ENCODE measurements at places on chromosomes 2 and 18.

DNA sequence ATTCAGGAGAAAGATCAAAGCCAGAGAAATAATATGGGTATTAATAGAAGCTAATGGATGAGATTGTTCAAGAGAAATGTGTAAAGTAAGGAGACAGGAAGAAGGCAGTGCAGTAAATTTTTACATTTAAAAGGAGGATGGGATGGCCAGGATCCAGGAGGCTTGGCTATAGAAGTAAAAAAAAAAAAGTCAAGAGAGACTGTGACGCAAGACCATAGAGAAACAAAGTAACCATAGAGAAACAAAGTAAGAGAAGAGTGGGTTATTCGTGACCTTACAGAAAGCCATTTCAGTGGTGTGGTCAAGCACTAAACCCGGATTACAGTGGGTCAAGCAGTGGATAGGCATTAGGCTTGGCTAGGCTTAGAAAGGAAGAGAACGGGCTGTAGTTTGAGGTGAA is 10.5 kb upstream of the FAM171B start:
- no peak for DNase-seq

DNA sequence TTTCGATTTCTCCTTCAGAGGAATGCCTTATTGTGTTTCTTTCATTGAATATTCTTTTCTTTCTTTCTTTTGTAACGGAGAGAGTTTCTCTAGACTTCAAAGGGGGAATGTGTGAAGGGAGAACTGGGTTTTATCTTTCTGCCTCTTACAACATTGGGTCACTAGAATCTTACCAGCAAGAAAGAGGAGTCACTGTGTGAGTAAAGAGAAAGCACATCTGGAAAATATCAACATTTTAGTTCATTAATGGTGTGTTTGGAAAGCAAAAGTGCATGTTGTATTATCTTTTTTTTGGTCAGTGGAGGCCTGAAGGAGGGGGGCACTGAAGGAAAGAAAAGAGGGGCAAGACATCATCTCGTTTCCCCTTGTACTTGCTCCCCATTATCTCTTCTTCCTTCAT is 86.6 kb upstream of the THOC1 start:
- no peak for DNase-seq

GRCh38 chr2:240574386-240575100 is 6.3 kb downstream of the RNPEPL1 start:
- DNase-seq, result no peak

- DNase-seq, result no peak
Observed at GRCh38 chr2:99644419-99644787, 154.6 kb upstream of the REV1 start.

DNA sequence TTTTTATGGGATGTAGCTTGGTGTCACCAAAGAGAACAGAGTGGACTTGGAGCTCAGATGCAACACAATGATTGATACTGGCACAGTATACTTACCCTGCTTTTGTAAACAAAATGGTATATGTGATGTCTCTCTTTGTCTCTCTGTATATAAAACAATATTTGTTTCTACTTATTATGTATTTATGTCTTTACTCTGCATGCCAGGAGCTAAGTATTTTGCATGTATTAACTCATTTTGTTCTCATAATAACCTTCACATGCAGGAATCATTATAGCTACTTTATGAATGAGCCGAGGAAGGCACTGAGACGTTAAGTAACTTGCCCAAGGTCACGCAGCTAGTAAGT is 27.9 kb upstream of the CASP8 start:
- no peak for DNase-seq

DNA sequence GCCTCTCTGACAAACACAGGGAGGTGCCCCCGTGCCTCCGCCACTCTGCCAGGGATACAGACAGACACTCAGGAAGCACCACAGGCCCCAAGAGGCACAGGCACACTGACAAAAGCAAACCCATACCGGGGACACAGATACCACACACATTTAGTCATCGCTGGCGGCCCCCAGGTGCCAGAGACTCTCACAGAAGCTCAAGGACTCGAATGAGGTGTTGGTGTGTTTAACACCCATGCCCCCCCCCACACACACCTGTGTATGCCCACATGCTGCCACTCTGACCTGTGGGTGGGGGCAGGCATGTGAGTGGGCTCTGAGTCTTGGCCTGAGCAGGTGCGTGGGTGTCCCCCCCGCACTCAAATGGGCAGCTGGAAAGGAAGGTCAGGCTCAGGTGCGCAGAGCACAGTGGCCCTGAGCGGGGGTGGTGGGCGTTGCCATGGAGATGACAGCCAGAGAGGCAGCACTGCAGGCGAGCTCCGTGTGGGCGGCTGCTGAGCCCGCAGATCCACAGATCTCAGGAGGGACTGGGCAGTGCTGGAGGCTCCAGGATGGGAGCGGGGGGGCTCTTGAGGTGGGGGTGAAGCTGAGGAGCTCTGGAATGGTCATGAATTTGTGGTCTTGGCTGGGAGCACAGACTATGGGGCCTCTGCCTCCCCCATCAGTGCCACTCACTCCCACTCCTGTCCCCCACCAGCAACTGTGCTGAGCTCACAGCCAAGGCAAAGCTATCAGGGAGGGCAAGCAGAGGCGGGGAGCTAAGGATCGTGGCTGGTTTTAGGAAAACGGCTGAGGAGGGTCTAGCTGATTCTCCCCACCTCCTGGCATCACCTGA is 73.9 kb upstream of the TAF1B start:
- DNase-seq, result no peak

Measured in T-helper 17 cell (primary cell).